ENCODE measurements at places on chromosomes 3 and 15. TPM values are rescaled to one million over a fixed set of nuclear protein-coding genes. Genes with fewer than 3 reads are reported as not detected.

The SEMA6D gene
- 2.7 TPM for total RNA-seq

The VPS8 gene
- total RNA-seq = 31.7 TPM

The KBTBD13 gene
- total RNA-seq = not detected

The CHRNA7 gene
- 4.8 TPM for total RNA-seq

GRCh38 chr15:84982301-84982920 lies 755 bp downstream of the PDE8A start:
- DNase-seq = no peak

DNA sequence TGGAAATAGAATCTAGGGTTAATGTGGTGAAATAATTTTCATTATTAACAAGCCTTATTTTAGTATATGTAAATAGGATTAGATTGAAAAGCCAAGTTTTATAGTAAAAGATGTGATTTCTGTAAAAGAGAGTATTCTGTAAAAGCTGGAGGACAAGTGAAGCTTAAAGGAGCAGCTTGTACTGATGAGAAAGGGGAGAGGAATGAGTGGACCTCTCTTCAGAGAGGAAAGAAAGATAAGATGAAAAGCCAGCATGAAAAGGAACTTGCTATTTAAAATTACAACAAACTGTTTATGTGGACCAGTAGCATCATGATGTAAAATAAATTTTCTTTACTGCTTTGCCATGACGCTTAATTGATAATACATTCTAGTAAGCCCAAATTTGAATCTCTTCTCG lies 18.5 kb downstream of the ALCAM start:
- DNase-seq = no peak

The SHQ1 gene
- 12.4 TPM for total RNA-seq

GRCh38 chr3:125582707-125583106 lies 12.6 kb downstream of the OSBPL11 start:
- DNase-seq = no peak

- no peak for DNase-seq
Observed at GRCh38 chr3:155387571-155387970, 94.1 kb upstream of the STRIT1 start.

The PLS1 gene
- total RNA-seq = 0.82 TPM

- no peak for DNase-seq
Observed at GRCh38 chr15:62999923-63000561, 42.5 kb upstream of the TPM1 start.

DNA sequence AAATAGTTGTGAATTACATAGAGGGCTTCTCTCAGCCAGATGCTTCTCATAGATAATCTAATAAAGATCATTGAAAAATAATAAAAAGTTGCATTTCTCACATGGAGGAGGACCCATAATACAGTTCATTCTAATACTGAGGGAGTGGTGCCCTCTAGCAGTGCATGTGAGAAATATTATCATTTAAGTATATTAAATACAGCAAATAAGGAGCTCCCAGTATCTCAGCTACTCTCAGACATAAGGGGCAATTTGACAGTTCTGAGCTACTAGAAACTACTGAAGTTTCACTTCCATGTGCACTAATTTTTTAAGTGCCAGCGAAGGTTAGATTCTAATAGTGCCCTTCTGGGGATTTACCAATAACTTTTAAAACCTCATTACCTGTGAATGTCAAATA lies 188.3 kb downstream of the IL5RA start:
- DNase-seq = no peak

DNA sequence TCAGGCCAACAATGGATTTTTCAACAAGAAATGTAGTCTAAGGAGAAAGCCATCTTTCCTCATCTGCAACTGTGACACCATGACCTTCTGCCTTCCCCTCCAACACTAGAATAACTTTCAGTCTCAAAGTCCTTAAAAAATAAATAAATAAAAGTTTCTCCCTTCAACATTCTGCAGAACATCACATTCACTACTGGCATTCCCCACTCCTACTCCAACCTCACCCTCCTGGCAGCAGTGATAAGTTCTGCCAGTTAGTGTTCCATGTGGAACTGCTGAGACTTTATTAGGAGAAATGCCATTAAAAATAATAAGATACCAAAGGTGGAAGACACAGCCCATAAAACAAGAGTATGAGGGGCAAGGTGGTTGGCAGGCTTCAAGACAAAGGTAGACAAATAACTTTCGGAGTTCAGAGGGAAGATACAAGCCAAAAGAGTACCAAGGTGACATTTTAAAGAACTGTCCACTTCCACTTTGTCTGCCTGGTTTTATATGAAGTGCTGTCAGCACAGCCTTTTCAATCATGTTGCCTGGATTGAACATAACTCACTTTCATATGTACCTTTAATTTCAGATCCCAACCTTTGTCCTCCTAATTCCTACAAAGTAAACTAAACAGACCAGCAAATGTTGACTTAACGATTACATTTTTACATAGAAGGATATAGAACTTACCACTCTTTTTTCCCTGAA lies 37.5 kb upstream of the RSL24D1 start:
- DNase-seq = no peak

- no peak for DNase-seq
Observed at GRCh38 chr3:105845488-105845887, 23.3 kb downstream of the CBLB start.

DNA sequence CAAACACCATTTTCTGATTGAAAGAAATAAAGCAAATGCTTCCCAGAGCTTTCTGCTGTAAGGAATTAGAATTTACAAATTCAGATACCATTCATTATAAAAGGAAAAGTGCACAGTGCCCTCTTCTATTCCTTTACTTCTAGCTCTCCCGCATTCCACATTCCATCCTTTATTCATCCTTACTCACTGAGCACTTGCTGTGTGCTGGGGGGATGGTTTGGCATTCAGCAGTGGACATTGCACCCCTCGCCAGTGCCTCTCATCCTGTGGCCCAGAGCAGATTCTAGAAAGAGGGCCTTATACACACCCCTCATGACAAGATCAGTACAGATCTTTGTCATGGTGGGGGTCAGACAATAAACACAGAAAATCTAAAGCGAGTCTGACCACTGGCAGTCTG lies 73.0 kb downstream of the MGLL start:
- DNase-seq = no peak

- no peak for DNase-seq
Observed at GRCh38 chr3:113218681-113219045, 7.3 kb downstream of the BOC start.

DNA sequence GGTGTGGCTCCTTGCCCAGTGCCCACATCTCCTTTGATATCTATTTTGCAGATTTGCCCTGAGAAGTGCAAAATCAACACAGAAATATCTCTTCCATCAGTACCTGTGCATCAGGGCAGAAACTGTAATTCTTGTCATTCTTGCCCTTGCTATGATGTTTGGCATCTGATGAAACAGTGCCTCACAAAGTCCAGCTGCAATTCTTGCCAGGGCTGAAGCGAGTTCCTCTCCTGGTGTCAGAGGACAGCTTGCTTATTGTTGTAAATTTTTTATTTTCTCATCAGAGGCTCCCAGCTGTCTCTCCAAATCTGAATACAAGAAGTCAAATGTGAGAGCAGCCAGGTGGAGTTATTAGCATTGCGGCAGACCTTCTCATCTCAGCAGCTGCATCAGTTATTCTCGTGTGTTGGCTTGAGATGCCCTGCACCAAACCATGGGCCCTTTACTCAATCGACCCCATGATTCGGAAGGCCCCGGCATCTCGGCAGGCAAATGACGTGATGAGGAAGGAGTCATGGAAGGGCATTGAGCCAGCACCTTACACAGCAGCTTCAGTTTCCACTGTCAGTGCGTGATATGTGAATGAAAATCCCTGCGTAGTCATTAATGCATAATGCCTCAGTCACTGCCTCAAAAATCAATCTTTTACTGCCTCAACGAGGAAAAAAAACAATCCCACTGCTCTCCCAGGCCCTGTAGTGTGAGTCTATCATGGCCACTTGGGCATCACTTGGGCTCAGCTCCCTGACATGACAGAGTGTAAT lies 93.4 kb downstream of the CCNL1 start:
- DNase-seq = no peak

The SKOR1 gene
- 0.19 TPM for total RNA-seq

The LDHAL6B gene
- total RNA-seq = not detected

DNA sequence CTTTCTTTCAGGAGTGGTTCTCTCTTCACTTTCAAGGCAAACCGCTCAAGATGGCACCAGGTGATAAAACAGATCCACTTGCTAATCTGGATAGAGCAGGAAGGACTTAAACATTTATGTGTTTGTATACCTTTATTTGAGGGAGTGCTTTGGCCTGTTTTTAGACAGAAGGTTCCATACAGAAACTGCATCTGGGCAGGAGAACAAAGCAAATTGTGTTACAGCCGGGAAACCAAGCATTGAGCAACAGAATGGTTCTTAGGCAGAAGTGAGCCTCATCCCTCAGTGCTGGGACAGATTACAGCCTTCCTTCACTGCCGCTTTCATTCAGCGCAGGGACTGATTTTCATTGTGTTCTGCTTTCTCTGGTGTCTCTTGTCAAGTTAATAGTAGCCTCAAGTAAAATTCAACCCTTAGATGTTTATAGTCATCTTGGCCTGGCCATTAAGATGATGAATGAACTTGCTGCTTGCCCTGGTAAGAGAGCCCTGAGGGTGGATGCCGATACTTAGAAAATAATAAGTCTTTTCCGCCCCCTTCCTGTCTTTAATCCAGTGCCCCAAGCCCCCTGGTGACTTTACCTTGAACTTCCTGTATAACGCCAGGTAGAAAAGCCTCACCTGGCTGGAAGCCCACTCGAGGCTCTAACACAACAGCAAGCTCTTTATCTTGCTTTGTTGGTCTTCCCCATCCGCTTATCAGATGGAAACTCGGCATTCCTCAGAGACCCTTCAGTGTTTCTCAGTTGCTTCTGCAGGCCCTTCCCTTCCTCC lies 168.0 kb upstream of the CTDSPL start:
- DNase-seq = no peak

The NLGN1 gene
- 3.0 TPM for total RNA-seq

GRCh38 chr15:90376789-90377188 lies 11.3 kb upstream of the IQGAP1 start:
- DNase-seq = no peak

The REC114 gene
- not detected for total RNA-seq

The SAMD7 gene
- not detected for total RNA-seq

- DNase-seq = no peak
Observed at GRCh38 chr3:194443901-194444300, 42.9 kb downstream of the ATP13A3 start.

GRCh38 chr3:77456906-77457305 lies 417.0 kb downstream of the ROBO2 start:
- DNase-seq = no peak

GRCh38 chr15:82993144-82993543 lies 7.1 kb downstream of the RAMAC start:
- DNase-seq = no peak

The ZNF662 gene
- 1.5 TPM for total RNA-seq

The PHLDB2 gene
- 39.7 TPM for total RNA-seq

The SMAD6 gene
- 4.7 TPM for total RNA-seq

The MASP1 gene
- total RNA-seq = 4.6 TPM

DNA sequence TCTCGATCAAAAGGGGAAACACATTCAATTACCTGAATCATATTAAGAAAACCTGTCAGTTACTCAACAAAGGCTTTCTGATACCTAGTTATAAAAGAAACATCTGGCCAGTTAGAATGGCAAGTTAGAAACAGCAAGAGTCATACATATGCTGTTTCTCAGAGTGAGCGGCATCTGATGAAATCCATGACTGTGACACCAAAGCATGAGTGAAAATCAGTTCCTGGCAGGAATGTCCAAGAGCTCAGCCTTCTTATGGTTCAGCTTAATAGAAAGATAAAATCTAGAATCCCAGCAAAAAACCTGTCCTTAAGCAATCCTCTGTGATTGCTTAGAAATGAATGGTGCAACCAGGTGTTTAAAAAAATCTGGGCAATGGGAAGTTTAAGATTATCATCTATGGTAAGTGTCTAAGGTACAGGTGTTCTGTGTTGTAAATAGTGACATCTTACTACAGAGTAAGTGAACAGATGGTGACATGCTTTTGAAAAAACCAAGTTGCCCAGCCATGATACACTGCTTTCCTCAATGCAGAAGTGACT lies 18.8 kb downstream of the B4GALT4 start:
- no peak for DNase-seq

DNA sequence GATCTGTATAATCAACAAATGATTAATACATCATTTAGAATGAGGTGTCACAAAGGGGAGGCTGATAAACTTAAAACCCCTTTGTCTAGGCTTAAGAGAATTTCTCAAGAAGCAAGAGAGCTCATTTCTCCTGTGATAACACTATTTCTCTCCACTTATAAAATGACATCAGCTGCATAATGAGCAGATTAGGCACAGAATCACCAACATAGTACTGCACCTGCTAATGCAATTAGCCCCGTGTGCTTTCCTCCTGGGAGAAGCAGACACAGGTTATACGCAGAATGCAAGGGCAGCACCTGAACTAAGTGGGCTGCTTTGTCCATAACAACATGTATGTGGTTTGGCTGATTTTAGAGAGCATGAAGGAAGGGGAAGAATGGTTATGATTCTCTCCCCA lies 515.3 kb upstream of the CFAP20DC start:
- DNase-seq = no peak

The GOLGA6L9 gene
- total RNA-seq = 5.2 TPM

DNA sequence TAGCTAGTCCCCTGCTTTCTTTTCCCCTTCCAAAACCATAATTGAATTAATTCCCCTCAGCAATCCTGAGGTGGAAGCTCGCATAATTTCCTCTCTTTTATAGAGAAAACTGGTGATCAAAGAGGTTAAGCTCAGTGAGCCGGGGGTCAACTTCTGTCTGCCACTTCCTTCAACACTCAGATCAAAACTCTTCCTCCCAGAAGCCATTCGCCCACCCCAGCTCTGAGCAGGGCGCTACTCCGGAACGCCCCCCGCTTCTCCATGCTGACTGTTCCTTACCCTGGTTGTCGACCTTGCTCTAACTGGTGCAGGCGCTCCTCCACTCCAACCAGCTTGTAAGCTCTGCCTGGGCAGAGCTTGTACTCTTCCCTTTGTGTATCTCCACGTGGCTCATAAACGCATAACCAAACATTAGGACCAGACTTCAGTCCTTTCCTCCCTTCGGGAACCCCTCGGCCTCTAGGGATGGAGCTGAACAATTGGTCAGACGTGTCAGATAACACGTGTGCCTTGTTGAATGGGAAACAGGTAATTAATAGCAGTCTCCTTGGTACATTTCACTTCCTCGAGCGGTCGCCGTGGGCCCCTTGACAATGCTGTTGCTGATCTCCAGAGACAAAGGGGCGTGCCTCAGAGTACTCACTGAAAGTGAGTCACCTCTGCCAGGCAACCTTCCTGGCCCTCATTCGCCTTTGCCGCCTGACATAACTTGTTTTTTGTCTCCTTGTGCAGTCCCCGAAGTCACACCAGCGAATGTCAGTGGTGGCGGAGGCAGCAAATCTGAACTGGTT lies 71.8 kb downstream of the IL5RA start:
- no peak for DNase-seq

DNA sequence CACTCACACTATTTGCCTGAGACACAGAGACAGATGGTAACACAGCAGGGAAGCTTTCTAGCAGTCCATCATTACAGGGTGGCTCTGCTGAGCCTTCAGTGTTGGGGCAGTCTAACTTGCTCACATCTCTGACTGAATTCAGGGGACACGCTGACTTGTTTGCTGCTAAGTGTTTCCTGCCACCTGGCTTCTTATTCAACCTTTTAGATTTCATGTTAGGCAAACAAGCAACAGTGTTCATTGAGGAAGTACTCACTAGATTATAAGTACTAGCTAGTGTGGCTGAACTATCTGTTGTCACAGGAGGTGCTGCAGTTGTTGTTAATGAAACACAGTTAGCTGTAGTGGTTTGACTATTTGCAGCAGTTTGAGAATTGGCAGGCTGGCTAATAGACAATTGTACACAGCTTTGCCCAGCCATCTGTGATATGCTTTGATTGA lies 37.3 kb downstream of the USF3 start:
- no peak for DNase-seq

The OCA2 gene
- total RNA-seq = not detected

- no peak for DNase-seq
Observed at GRCh38 chr3:108818404-108818803, 4.2 kb upstream of the TRAT1 start.

All from glomerular endothelial cell (primary cell).